ENCODE measurements at places on chromosomes 13 and 19. TPM values are rescaled to one million over a fixed set of nuclear protein-coding genes. Genes with fewer than 3 reads are reported as not detected.

- peak; percentile 62 for DNase-seq
Measured at GRCh38 chr19:16259385-16260159, 61.9 kb downstream of the AP1M1 start.

- no peak for DNase-seq
Measured at GRCh38 chr13:42173789-42174343, 98.1 kb upstream of the AKAP11 start.

GRCh38 chr19:2969104-2969504 lies 8.3 kb upstream of the TLE6 start:
- no peak for DNase-seq

- DNase-seq = peak; percentile 39
Measured at GRCh38 chr13:28423010-28423409, 71.9 kb downstream of the FLT1 start.

DNA sequence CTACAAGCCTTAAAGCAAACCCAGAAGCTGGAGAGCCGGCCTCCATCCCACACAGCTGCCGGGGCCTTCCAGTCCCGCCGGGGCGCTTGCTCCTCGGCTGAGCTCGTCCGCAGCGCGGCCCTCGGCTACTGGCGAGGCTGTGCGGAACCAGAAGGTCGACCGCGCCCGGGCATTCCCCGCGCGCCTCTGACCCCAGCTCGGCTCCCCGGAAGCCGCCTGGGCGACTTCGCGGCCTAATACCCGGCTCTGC lies 863 bp downstream of the ANKRD10 start:
- DNase-seq = no peak

DNA sequence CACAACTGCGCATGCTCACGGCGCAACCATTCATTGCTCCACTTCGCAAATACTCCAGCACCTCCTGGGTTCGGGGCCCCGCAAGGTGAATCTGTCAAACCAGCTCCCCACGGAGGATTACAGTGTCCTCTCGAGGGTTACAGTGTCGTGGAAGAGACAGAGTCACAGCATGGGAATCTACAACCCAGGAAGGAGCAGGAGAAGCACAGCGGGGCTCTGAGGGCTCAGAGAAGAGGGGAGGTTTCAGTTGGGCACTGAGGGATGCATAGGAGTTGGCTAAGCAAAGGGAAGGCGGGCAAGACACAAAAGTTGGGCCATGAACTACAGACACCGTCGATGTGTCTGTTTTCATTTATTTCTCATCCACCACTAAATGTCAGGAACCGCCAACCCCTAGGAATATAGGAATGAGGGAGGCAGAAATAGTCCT lies 1.0 kb upstream of the GTF2F1 start:
- DNase-seq = no peak

GRCh38 chr13:63308549-63309165 lies 1893.0 kb upstream of the PCDH20 start:
- DNase-seq = no peak

DNA sequence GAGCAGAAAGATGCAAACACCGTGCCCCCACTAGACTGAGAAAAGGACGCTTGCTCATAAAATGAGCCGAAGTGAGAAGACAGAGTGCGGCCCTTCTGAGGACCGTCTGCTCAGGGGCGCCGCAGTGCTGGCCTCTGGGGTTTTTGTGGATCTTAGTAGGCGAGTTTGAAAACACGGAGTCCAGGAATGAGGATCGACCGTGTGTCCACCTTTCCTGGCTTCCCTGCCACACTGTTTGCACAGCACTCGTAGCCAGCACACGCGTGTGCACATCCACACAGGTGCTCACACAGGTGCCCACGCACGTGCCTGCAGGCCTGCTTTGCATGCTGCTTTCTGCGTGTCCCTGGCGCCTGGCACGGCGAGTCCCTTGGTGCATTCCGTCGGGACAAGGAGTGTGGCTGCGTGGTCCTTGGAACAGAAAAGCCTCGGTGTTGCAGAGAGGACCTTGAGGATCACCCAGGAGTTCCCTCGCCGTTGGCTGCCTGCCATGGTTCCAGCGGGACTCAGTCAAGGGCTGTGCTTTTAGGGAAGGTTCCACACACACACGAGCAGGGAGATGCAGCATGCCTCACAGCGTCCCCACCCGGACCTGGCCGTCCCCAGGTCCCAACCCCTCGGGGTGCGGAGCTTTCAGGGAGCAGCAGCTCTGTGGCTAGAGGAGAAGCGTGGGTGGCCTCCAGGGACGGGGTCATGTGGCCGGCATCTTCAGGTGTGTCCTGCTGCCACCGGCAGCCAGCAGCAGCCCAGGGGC lies 10.1 kb upstream of the ZNF554 start:
- DNase-seq = no peak

DNA sequence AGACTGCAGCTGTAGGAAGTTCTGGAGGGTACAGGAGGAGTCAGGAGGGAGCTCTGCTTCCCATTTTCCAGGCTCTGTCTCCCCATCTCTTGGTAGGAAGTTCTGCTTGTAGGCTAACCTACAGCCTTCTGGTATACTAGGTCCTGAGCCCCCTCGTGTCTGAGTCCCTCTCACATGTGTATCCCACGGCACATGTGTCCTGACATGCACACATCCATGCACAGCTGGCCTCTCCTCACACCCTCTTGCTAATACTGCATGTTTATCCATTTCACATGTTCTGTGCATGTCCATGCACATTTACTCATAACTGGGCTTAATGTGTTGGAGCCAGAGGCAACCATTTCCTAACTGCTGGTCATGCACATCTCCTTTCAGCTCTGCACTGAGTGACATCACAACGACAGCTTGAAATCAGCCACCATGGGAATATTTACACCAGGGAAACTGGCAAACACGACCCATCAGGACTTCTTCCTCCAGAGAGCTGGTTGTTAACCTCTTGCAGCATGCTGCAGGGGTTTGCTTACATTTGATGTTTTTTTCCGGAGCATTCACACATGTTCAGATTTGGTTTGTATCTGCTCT lies 3.0 kb downstream of the CD209 start:
- no peak for DNase-seq

- no peak for DNase-seq
Measured at GRCh38 chr13:85828094-85828684, 29.0 kb upstream of the SLITRK6 start.

DNA sequence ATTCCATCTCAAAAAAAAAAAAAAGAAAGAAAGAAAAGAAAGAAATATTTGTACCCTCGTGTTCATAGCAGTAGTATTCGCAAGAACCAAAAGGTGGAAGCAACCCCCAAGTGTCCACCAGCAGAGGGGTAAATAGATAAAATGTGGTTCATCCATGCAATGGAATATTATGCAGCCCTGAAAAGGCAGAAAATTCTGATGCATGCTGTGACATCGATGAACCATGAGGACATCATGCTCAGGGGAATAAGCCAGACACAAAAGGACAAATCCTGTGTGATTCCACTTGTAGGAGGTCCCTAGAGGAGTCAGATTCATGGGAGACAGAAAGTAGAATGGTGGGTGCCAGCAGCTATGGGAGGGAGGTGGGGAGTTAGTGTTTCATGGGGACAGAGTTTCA lies 6.4 kb upstream of the LRRC8E start:
- no peak for DNase-seq

- DNase-seq = peak; percentile 85
Measured at GRCh38 chr19:47790398-47790814, 11.9 kb downstream of the SELENOW start.

- no peak for DNase-seq
Measured at GRCh38 chr13:100075700-100076587, 12.9 kb upstream of the PCCA start.

- DNase-seq = no peak
Measured at GRCh38 chr13:26585136-26585535, 27.7 kb downstream of the WASF3 start.

GRCh38 chr13:112940236-112940635 lies 28.8 kb upstream of the MCF2L start:
- no peak for DNase-seq

- no peak for DNase-seq
Measured at GRCh38 chr13:46605825-46606554, 53.0 kb downstream of the LRCH1 start.

DNA sequence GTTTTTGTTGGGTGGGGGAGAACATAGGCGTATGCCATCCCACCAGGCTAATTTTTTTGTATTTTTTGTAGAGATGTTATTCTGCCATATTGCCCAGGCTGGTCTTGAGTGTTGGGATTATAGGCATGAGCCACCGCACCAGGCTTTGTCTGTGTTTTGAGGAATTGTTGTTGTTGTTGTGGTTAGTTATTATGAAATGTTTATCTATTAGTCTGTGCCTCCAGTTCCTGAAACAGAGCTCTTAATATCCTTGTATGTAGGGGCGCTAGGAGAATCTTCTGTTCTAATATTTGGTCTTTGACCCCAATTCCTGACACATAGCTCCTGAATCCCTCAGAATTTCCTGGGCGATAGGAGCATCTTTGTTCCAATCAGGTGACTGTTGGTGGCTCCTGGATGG lies 5.6 kb upstream of the LATS2 start:
- DNase-seq = no peak

Gene CYP2A6
- not detected for total RNA-seq

Gene LRRC63
- 0.48 TPM for total RNA-seq

Gene OR10H2
- total RNA-seq = not detected

Gene PAK4
- total RNA-seq = 15.6 TPM

All from heart left ventricle (tissue), 16 donors.